ENCODE measurements at places on chromosomes 6 and 20.

DNA sequence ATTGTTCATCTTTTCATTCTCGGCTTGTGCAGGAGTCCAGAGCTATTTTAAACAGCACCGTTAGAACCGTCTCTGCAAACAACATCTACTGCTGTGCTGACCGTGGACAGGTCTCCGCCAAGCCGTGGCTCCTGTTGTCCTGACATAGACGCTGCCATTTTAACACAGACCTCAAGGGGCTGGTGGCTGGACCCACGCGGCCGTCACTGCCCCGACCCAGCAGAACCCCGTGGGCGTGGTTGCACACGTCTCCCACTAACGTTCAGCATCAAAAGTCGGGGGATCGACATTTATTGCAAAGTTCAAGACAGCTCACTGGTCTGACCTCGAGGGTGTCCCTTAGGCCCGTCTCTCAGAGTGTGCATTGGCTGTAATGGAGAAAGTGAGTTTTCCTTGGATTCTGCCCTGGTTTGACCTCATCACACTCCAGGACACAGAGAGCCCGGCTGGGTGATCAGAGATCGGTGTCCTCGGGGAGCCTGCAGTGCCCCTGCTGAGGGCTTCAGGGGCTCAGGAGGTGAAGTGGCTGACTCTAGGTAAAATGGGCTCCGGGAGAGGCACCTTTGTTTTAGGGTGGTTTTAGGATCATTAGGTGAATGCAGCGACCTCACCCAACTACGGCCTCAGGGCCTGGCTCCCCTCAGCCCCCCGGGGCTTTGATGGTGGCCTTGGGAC lies 363.2 kb downstream of the THBS2 start:
- no peak for DNase-seq

GRCh38 chr20:59221707-59222252 lies 58.2 kb downstream of the ZNF831 start:
- DNase-seq, result no peak

GRCh38 chr6:27838058-27838944 lies 73.9 kb downstream of the OR2B2 start:
- DNase-seq, result peak; percentile 97

DNA sequence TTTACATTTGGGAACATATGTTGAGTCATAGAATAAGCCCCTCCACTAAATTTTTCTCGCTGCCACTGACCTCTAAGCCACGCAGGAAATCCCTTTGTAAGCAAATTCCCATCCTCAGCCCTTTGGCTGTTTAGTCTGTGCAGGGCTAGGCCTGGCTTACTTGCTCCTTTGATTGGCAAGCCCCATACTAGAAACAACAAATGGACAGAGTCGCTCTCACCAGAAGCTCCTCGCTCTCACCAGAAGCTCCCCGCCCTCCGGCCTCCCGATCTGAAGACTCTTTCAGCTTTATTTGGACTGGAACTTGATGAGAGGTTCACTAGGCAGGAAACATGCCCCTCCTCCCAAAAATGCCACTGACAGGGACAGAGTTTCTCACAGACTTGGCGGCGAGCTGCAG lies 149.2 kb upstream of the EXOC2 start:
- no peak for DNase-seq

DNA sequence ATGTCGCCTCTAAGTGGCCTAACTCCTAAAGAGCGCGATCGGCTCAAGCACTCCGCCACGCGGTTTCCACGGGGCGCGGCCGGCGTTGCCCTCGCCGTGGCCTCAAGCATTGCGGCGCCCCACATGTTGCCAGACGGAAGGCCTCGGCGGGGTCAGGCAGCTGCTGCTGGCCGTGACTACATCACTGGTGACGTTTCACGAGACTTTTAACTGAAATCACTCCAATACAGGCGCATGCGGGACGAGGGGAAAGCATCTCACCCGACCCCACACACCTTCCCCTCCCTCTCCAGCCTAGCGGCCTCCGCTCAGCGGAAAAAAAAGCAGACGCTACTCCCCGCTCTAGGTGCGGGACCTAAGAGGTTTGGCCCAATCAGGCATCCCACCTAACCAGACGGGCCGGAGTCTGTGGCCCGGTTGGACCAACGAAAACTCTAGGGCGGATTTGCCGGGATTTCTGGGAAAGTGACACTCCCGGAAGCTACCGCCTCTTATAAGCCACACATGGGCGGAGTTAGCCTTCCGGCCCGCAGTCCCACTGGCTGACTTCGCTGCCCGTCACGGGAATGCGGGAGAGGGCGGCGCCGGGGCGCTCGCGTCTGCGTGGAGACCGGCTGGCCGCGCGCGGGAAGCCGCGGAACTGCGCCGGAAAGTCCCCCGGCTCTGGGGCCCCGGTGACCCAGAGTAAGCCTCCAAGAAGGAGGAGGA lies at the start of gene NXT1:
Gene NXT1 (plus strand): TSS at position 596 of the 708 bp plus-strand sequence. CDS start 3,251 bp downstream, outside the sequence.
- DNase-seq, result peak; percentile 96

DNA sequence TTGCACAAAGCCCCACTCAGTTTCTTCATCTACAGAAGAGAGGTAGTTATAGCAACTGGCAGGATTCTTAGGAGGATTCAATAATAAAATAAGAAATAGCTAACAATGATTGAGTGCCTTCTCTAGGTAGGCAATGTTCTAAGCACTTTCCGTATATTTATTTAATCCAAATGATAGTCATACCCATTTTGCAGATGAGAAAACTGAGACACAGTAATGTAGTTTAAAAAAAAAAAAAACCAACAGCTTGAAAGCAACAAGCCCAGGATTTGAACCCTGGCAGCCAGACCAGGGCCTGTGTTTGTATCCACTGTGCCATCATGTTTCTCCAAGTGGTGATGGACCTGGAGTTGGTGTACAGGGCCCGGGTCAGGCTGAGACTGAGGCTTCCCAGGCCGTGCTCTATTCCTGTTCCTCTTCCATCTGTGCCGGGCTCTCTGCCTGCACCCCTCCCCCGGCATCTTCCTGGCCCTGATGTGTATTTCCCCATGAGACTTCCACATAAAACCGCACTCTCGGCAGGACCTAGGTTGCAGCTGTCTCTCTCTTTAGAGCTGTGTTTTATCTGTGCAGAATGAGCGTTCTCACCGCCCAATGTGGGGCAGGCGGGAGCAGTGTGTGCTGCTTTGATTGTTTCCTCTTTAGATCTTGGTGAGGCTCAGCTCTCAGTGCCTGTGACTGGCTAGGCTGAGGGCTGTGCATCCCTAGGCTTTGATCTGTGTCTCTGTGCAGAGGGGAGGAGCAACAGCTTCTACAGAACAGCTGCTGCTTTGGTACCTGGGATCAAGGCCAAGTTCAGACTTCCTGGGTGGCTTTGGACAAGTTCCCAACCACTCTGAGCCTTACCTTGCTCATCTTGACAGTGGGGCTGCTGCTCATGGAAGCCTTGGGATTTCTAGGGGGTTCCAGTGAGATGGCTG lies 49.5 kb downstream of the TOX2 start:
- DNase-seq, result no peak

DNA sequence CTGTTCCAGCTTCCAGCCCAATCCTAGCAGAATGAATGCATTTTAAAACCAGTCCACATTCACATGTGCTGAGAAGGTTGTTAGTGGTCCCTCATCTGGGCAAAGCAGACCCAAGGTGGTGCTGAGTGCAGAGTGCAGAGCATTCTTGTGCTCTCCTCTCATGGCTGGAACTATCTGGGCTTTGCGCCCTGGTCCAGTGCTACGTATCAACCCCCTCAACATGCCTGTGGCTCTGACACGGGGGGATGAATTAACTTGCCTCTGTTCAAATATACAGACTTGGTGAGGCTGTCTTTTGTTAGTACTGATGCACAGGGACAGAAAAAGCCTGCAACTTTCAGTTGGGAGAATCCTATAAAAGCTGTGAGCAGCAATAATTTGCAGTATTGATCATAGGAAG lies 42.5 kb downstream of the PANK2 start:
- no peak for DNase-seq

GRCh38 chr20:62831854-62832211 lies 15.0 kb downstream of the COL9A3 start:
- DNase-seq, result no peak

- no peak for DNase-seq
Observed at GRCh38 chr6:30703011-30703410, 12.2 kb upstream of the NRM start.

DNA sequence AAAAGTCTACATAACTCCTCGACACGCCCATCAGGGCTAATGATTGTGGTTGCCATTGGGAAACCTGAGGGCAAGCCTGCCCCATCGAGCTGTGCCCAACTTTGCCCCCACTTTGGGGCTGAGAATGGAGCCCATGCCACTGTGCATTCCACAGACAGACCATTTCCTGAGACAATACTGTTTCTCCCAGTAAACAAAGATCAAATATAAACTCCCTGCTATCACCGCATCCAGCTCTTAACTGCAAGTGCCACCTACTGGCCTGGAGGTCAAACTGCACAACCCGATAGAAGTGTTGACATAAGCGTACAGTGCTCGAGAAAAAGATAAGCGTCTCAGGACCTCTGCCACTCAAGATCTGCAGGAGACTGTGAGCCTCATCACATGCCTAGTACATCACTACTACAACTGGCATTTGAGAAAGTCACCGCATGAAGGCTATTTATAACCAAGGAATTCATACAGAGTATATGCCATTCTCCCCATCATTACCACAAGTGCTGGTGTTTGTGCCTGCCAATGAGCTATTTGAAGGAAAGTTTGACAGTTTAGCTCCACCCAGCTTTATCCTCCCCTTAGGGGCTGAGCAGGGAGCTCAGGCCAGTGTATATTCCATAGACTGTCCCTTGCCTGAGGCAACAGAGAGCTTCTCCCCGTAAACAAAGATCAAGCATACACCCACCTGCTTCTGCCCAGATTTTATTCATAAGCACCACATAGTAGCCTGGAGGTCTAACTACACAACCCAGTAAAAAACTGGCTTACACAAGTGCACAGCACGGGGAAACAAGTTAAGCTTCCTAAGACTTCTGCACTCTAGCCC lies 4.5 kb upstream of the DEFB126 start:
- DNase-seq, result no peak

DNA sequence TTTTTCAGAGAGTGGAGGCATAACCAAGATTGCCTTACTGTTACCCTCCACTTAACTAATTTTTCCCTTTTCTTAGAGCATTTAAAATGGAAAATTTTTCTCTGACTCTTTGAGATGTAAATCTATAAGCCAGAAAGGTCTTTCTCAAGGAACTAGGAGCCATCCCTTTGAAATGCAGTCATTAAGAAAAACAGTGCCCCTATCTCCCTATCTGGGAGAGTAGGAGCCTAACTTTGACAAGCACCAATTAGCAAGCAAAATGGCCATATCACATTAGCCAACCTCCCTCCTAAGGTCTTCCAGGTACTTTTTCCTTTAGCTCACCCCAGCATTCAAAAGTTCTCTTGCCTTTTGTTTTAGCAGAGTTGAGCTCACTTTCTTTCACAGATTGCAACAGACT lies 570.5 kb downstream of the EPHA7 start:
- DNase-seq, result no peak

- no peak for DNase-seq
Observed at GRCh38 chr6:161721511-161721910, 447.6 kb upstream of the AGPAT4 start.

DNA sequence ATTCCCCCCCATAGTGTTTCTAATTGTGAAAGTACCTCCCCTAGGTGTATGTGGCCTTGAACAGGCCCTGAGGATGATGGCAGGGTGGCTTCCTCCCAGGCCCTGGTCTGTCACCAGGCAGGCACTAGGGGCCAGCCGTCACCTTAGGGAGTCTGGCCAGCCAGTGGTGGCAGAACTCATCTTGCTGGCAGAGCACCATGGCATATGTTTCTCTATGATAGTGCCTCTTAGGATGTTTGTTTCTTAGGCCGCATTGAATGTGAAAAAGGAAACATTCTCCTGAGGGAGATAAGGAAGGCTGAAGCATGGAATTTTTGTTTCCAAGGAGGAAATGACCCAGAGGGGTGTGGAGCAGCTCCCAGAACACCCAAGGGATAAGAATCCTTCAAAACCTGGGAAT lies 45.2 kb upstream of the KLHL31 start:
- no peak for DNase-seq

DNA sequence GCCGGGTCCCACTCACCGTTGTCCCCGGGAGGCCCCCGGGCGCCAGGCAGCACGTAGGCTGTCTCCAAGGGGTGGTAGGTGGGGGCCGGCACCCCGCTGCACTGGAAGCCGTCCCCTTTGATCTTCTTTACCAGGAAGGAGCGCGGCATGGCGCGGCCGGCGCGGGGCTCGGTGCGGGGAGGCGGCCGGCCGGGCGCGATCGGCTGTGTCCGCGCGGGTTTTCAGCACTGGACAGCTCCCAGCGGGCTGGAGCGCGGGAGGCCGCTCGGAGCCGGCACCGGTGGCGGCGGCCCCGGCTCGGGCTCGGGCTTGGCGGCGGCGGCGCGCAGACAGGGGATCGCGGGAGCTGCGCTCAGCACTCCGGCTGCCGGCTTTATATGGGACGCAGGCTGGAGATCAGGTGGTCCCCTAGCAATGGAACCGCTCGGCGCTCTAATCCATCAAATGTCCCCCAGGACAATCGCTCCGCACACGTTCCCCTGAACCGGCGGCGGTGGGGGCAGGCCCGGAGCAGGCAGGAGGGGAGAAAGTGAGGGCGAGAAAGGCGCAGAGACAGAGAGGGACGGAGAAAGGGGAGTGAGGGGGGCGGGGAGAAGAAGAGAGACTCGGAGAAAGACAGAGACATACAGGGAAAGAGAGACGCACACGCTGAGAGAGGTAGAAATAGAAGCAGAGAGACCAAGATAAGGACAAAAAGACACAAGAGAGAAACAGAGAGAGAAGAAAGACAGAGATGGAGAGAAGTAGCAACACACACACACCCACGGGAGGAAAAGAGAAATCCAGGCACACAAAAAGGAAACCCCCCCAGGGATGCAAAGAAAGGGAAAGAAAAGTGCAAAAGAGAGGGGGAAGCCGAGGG lies at the start of gene SCRT2:
Gene SCRT2 (minus strand): TSS at position 350 of the 862 bp plus-strand sequence. CDS start 201 bp downstream, at position 149.
- DNase-seq, result peak; percentile 70

- no peak for DNase-seq
Observed at GRCh38 chr6:20464041-20464440, 62.4 kb downstream of the E2F3 start.

DNA sequence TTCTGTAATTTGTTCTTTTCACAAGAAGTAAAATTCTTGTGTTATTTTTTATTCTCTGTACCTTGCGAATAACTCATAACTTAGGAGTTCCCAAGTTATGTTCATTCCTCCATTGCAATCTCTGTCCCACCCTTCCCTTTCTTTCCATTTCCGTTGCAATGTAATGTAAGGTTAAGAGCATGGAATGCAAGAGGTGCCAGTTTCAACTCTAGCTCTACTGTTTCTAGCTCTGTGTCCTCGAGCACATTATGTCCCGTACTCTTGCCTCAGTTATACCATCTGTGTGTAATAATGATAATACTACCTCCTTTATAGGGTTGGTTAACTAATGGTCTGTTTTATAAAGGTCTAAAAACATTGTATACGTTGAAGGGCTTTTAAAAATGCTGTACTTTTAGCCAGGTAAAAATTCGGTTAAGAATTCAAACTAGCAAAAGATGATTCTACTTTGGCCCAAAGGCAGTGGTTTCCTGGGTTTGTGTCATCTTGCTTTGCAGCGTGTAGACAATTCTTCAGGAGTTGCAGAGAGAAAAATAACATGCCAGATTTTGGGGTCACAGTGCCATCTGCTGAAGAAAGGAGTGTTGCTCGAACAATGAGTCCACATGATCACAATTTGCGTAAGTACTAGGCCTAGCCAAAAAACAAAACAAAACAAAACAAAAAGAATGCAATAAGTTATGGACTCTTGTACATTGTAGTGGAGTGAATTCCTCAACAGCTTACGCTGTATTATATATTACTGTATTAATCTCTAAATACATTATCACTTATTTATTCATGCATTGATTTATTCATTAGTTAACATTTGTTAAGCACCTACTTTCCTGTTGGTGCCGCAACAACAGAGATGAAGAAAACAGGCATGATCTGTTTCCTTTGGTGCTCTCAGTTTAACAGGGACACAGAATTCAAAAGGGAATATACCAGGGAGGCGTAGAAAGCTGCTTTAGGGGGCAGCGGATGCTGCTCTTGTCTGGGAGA lies 10.0 kb upstream of the PFDN4 start:
- peak; percentile 52 for DNase-seq

Data from LoVo (cell line).